ENCODE measurements at places on chromosomes 3 and 15.

- DNase-seq: no peak
These were observed 18.0 kb upstream of the SLTM start for GRCh38 chr15:58951388-58952007.

DNA sequence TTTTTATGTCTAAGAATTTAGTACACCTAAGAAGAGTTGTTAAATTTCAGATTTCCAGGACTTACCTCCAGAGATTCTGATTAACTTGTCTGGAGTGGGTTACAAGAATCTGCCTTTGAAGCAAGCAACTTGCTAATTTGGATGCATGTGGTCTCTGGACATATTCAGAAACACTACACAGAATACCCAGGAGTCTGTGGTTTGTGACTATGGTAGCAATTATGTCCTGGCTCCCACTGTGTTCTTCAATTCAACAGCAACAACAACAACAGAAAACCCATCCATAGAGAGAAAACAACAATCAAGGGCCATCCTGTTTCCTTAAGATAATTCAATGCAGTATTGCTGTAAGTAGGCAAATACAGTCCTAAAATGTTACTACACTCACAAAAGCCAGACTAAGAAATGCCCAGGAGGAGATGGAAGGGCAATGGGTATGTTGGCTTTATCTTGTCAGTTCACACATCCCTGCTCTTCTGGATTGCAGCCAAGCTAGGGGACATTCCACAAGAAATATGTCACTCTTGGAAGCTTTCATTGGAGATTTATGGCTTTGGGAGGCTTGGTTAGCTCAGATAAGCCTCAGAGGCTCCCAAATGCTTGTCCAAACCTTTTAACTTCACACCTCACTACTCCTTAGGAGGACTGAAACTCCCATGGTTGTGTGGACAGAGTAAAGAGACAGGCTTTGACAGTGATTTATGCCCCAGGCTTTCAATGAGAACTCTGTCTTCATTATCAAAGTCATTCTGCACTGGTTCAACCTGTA lies 99.4 kb upstream of the MRPL3 start:
- peak; percentile 12 for DNase-seq

GRCh38 chr3:66261355-66261754 lies 40.6 kb downstream of the SLC25A26 start:
- DNase-seq: peak; percentile 26

DNA sequence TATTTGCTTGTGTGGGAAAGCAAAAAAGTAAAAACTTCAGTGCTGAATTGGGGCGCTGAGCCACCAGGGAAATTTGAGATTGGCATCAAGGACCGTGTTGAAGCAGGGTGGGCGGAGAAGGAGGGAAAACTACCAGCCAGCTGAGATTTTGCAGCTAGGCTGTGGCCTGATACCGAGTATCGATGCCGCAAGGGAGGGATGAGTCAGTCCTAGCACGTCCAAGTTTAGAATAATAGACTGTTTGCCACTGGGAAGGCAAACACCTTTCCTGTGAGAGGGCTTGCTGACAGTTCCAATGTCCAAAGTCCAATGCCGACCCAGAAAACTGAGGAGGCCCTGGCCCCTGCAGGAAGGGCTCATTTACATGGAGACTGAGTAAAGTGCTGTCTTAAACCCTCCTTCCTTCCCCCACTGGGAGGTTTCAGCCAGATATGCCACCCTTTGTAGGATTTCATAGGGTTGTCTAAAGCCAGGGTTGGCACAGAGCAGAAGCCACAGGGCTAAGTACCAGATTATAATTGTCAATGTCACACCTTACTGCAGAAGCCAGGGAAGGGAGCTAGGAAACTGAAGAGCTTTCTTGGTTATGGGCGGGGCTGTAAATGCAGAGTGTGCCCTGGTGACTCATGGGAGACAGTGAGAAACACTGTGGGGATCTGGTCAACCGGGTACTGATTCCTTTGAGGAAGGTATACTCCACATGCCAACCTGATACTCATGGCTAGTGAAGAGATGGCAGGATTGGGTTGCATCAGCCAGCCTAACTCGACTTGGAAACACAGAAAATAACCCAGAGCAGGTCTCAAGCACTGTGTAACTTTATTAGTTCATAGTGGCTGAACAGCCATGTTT lies 28.4 kb upstream of the PIK3CB start:
- DNase-seq: peak; percentile 67

GRCh38 chr3:117263270-117263669 lies 553.7 kb downstream of the TUSC7 start:
- DNase-seq: no peak

- peak; percentile 28 for DNase-seq
These were observed 125.0 kb downstream of the PDZRN3 start for GRCh38 chr3:73499787-73500186.

GRCh38 chr3:64677961-64678716 lies 9.7 kb downstream of the ADAMTS9 start:
- DNase-seq: no peak

DNA sequence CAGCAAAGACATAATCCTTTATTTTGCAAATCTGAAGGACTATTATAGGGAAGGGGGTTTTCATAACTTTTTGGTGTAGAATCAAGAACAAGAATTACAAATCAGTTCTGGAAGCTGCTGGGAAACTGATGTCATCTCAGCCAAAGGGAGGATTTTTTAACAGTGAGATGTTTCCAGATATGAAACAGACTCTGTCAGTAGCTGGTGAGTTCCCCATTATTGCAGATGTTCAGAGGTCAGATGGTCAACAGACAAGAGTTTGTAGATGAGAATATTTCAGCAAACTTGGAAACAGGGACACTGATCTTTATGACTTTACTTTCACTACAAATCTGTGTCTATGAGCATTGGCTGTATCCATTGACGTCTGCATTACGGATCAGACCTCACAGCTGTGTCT lies 71.9 kb upstream of the LPP start:
- no peak for DNase-seq

- DNase-seq: no peak
These were observed 26.9 kb upstream of the SAMMSON start for GRCh38 chr3:69972672-69973071.

- DNase-seq: no peak
These were observed 74.6 kb upstream of the ACAD9 start for GRCh38 chr3:128804811-128805155.

- DNase-seq: no peak
These were observed 129.8 kb downstream of the SLC25A26 start for GRCh38 chr3:66350601-66351000.

- DNase-seq: no peak
These were observed 65.7 kb downstream of the IL1RAP start for GRCh38 chr3:190579514-190580137.

DNA sequence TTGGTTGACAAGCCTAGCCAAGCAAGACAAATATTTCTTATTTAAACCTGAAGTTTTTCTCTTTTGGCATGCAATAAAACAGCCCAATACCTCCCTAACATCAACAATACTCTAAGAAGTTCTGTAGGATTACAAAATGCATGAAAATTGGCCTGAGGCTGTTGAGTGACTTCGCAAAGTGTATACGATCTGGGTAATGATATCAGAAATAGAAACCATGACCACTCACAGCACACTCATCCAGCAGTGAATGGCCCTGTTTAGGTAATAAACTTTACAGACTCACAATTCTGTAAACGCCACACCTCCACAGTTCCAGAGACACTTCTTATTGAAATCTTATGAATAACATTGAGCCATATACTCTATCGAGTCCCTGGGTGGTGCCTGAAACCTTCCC lies 83.0 kb upstream of the NAALADL2 start:
- DNase-seq: no peak

GRCh38 chr3:56882896-56883295 lies 81.1 kb upstream of the ARHGEF3 start:
- no peak for DNase-seq

DNA sequence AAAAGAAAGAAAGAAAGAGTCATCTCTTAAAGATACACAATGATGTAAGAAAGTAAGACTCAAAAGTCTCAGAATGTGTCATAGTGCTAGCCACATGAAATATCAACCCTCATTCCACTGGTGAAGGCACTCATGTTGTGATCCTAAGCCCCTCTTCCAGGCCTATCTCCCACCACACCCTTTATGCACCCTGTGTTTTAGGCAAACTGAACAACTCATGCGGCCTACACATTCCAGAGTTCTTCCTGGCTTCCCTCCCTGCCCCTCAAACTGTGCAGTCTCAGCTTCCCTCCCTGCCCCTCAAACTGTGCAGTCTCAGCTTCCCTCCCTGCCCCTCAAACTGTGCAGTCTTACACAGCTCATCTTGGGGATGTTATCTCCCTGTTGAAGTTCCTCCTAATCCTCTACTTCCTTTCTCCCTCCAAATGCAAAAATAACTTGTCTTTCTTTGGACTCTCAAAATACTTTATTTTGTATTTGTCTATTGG lies 69.0 kb upstream of the FNDC3B start:
- no peak for DNase-seq

DNA sequence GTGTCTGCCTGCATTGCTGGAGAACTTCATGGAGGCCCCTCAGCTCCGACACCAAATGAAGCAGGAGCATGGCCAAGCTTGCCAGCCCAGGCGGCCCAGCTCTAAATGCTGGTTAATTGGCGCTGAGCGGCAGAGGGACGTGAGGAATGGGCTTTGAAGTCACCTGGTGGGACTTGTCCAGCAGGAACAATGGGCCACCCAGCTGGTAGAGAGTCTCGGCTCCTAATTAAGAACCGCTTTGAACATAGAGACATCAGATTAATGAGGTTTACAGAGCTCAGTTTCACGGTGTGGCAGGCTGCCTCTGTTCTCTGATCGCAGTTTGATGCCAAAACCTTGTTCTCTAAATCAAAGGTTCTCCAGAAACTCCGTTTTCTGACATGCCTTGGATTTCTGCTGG lies 77.5 kb upstream of the LINGO1 start:
- no peak for DNase-seq
